ENCODE measurements at places on chromosomes 16 and 17.
A peak's percentile ranks its signal among the peaks of the same experiment; 100 is the strongest.

GRCh38 chr17:38379448-38379847 is 27.8 kb downstream of the SOCS7 start:
- 0 out of 2 replicates have a peak overlapping the region, but pooled peaks have one; percentile 7 for H3K27ac ChIP-seq
- no peaks in the 10 kb centered on the region for H3K27me3 ChIP-seq
- H3K4me3 ChIP-seq: no peak overlapping the region
- H3K4me1 ChIP-seq: no peaks in the 10 kb centered on the region

DNA sequence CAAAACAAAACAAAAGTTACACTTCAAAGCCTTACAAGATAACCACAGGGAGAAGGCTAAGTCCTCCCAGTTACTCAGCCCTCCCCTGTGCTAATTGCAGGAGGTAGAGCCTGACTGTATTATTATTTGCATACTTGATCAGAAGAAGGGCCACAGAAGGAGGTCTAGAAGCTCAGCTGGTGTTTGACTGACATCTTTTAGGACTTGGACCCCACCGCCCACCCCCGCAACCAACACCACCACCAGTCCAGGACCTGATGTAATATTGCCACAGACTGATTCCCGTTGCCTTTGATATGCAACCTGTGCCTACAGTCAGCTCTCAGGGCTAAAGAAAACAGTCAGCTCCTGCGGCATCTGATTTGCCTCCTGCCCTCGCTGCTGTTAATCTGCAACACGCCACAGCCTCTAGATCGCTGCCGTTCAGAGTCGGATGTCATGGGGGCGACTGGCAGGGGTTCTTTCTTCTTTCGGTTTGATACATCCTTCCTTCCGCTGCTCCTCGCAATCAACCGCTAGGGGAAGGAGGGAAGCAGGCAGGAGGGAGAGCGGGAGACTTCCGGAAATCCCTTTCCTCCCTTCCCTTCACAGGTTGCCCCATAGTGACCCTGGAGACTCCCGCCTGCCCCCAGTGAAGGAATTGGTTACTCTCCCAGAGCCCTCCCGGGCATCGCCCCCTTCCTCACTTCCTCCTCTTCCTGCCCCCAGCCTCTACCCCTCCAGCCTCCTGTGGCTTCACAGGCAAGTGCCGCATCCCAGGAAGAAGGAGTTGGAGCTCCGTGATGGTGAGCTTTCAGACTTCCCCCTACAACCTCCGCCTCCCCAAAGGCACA is 90.5 kb upstream of the SOX9 start:
- peak overlapping the region; percentile 34 for H3K27ac ChIP-seq
- no peaks in the 10 kb centered on the region for H3K27me3 ChIP-seq
- DNase-seq: no peak
- peak overlapping the region; percentile 51 for H3K4me3 ChIP-seq
- peaks cover 18% of the 10 kb centered on the region for H3K4me1 ChIP-seq

DNA sequence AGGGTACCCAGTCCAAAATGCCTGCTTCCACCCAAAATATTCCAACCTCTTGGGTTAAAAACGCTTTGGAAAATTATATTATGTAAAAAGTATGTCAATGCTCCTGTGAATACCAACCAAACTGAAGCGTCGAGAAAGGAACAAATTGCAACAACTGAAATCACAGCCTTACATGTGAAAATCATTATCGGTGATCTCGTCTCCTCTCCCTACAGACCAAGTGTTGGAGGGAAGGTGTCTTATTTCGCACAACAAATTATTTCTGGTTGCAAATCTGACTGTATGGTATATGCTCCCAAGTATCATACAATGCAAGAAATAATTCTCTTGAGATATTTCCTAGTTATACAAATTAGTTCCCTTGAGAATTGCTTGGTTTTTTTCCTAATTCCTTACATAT is 89.3 kb upstream of the CDYL2 start:
- H3K36me3 ChIP-seq: no peaks in the 10 kb centered on the region
- no peak overlapping the region for H3K27ac ChIP-seq
- no peaks in the 10 kb centered on the region for H3K4me1 ChIP-seq
- H3K4me3 ChIP-seq: no peak overlapping the region
- DNase-seq: no peak

DNA sequence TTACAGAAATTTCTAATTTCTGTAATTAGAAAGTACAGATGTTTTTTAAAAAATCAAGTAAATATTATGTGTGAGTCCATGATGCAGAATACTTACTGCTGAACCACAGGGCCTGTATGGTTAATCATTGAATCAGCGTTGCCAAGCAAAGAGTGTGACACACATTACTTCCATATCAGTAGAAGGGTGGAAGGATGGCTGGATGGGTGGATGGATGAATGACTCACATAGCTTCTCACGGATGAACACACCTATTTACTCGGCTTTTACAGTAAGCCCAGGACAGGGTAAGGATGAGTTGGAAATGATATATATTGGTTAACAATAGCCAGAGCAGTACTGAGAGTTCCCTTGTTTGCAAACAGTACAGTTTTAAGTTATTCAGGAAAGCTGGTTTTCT is 495.9 kb upstream of the RBFOX1 start:
- DNase-seq: no peak
- no peaks in the 10 kb centered on the region for H3K4me1 ChIP-seq
- H3K4me3 ChIP-seq: no peak overlapping the region
- no peaks in the 10 kb centered on the region for H3K36me3 ChIP-seq
- H3K27me3 ChIP-seq: peaks cover 11% of the 10 kb centered on the region
- no peak overlapping the region for H3K27ac ChIP-seq

DNA sequence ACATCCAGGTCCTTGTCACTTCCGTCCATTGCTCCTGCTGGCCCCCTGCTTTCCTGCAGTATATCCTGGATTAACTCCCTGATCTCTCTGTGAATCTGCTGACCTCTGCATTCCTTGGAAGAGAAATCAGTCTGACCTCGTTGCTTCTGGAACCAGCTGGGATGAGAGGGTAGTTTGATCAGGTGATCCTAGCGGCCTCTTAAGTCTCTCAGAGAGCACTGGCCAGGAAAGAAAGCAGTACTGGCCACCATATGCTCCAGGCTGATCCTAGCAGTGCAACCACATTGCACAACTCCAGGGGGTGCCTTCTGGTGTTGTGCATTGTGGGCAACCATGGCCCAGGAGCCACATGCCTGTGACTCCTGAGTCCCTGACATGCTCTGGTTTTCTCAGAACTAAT is 79.2 kb downstream of the ARHGAP23 start:
- no peak for DNase-seq
- H3K27ac ChIP-seq: no peak overlapping the region
- no peaks in the 10 kb centered on the region for H3K27me3 ChIP-seq
- H3K4me1 ChIP-seq: no peaks in the 10 kb centered on the region
- H3K36me3 ChIP-seq: no peaks in the 10 kb centered on the region
